ENCODE measurements at places on chromosomes 6 and 20.

DNA sequence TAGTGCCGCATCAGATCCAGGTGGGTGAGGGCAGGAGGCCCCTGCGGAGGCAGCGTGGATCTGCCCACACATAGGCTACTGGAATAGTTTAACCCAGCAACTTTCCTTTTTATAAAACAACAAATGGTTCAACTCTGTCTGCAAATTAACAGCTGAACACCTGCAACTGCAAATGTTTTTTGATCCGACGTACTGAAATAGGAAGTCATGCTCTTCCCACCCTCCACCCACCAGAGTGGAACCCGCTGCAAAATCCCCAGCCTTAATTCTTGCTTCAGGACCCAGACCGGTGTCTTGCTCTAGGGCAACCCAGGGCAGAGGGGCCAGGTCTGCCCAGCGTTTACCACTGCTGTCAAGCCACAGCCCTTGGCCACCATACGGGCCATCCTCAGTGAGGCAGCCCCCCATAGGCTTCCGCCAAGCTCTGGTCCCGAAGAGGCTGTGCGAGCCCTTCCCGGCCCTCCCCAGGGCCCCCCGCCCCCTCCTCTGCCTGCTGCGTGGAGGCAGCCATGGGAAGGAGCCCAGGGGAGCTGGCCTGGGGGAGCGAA is 334.3 kb downstream of the ZFAND3 start:
- DNase-seq: no peak

DNA sequence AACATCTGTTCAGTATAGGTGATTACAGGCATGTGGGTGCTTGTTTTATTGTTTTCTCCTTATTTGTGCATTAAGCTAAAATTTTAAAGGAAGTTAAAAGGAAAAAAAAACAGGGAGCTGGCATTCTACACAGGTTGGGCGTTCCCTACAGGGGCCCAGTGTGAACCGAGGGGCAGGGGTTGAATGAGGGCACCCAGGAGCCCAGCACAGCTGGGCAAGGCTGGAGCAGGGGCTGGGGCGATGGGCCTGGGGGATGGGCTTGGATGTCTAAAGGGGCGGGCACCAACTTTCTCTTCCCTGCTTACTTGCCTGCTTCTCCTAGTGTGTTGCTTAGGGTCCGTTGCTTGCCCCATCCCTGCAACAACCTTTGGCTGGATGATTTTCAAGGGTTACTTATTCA is 230.2 kb upstream of the RNF24 start:
- no peak for DNase-seq

DNA sequence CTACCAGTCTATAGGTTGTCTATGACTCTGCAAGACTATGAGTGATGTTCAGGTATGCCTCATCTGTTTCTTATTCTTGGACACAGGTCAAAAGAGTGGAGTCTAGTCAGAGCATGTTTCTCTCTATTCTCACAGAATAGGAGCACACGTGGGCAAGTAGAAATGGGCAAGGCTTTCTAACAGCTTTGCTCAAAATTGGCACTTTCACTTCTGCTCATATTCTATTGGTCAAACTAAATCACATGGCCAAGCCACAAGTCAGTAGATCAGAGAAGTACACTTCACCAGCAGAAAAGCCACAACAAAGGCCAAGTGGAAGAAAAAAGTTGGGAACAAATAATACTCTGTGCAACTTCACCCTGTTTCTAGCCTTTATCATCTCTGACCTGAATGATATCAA is 354.5 kb upstream of the SYNCRIP start:
- DNase-seq: no peak

DNA sequence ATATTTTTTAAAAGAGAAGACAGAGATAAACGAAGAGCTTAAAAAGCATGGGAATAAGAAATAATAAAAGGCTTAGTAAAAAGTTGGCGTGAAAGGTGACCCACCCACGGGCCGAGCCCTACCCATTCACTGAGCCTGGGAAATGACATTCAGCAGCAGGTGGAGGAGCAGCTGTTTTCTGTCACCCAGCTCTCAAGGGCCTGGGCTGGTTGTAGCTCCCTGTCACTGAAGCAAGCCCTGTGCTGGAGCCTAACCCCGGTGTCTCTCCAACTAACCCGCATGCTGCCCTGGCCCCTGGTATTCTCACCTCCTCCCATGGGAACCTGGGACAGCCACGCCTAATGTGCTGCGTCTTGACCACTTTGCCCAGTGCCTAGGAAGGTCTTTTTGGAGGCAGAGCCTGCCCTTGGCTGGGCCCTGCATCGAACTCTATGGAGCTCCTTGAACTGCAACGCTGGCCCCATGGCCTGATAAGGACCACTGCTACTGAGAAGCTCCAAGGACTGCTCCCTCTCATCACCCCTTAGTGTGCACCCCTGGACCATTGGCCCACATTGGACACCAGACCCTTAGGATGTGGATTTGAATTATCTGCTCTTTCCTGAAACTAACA is 68.8 kb upstream of the IYD start:
- DNase-seq: no peak

DNA sequence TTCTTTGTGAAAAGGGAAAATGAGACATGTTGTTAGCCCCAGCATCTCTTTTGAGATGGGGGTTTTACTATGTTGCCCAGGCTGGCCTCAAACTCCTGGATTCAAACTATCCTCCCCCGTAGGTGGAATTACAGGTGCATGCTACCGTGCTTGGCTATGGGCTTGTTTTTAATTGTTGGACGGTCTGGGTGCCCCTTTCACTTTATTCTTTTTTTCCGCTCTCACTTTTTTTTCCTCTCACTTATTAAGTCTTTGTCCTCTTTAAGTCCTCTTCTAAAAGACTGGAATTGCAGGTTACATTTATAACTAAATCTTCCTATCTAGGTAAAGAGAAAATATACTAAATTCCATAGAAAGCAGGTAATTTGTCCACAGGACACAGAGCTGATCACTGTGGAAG is 18.8 kb upstream of the PRDM13 start:
- DNase-seq: no peak

GRCh38 chr6:105336986-105337385 is 65.9 kb downstream of the PREP start:
- no peak for DNase-seq

DNA sequence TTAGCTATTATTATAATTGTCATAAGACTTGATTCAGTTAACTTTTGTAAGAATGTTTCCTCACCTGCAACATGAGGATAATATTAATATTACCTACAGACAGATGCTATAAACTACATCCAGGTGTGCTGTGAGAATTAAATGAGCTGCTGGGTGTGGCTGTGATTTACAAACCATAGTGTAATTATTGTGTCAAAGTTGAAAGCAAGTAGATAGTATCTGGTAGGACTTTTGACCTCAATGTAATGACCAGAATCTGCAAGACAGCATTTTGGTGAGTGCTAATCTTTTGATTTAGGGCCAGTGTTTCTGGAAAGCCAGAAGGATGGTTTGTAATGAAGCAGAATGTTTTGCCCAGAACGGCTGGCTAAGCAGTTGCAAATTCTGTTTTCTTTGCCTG is 162.5 kb downstream of the TRMT11 start:
- no peak for DNase-seq

- no peak for DNase-seq
Measured at GRCh38 chr6:72412709-72413044, 209.2 kb upstream of the KCNQ5 start.

DNA sequence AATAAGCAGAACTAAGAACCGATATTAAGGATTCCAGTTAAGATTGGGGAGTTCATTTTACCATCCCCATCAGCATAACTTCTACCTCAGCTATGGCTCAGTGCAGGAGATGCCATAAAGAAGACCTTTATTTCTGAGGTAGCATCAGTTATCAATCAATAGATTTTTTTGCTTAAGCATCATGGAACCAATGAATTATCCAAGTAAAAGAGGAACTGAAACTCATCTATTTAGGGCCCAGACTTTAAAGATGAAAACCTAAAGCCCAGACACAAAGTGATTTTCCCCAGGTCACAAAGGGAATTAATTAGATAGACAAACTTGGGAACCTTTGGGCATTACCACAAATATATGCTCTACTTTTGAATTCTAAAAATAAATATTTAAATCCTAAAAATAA is 59.2 kb upstream of the TINAG start:
- no peak for DNase-seq

DNA sequence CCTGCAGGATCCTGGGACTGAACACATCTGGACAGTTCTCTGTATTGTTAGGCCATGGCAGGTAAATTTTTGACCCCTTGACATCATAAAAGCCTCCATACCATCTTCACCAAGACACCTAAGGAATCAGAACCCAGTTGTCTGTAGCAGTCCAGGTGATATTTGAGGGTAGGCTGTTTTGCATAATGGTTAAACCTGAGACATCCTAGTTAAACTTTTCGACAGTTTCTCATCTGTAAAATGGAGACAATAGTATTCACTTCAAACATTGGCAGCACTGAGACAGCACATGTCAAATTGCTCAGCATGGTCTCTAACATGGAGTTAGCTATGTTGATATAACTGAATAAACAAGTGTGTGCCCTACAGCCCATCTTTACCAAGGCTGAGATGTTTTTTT is 24.8 kb downstream of the C6orf62 start:
- no peak for DNase-seq

- DNase-seq: peak; percentile 86
Measured at GRCh38 chr6:75893058-75893775, 144.2 kb downstream of the MYO6 start.

GRCh38 chr6:151948002-151948743 is 140.7 kb downstream of the ESR1 start:
- DNase-seq: peak; percentile 21

DNA sequence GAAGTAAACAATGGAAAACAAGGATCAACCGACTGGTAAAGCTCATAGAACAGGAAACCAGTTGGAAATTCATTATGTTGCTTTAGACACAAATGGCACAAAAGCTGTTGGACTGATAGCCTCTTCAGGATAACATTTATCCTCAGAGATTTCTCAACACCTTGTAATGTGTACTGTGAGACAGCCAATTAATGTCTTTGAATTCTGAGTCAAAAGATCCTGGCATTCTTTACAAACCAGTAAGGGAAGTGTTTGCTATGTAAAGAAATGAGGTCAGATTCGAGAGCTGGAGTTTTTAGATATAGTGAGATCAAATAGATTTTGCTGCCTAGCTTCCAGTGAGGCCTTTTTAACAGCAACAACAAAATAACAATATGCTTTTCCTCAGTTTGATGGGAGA is 439.2 kb downstream of the C6orf118 start:
- no peak for DNase-seq

DNA sequence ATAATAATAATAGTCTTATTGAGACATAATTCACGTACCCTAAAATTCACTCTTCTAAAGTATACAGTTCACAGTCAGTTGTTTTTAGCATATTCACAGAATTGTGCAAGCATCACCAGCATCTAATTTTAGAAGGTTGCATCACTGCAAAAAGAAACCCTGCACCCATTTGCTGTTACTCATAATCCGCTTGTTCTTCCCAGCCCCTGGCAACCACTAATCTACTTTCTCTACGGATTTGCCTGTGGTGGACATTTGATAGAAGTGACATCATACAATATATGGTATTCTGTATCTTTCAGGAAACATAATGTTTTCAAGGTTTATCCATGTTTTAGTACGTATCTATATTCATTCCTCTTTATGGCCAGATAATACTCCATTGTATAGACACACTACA is 41.5 kb upstream of the FAM184A start:
- no peak for DNase-seq

DNA sequence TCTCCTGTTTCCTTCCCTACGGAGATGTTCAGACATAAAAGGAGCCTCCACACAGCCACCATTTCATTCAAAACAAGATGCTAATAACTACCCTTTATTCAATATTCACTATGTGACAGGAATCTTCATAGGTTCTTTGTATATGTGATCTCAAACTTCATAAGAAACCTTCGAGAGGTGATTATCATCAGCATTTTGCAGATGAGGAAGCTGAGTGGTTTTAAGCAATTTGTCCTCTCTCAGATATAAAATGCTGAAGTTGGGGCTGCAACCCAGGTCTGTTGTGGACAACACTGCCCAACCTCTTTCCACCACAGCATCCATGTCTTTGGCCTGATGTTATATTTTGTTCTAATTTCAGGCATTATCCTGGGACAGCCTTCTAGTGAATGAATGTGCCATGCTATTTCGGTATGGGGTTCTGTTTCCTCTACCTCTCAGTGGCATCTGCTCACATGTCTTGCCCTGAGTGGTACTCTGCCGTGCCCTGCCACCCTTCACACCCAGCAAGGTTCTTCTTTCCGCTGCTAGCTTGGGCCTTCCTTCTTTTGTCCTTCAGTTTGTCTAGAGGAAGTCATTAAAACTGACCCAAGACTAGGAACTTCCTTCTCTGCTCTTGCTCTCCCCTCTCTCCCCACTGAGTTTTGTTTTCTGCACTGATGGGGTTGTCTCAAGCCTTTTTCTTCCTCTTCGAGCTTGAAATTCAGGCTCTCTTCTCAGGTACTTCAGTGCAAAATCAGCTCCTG is 300.9 kb upstream of the PRDM1 start:
- DNase-seq: peak; percentile 49

DNA sequence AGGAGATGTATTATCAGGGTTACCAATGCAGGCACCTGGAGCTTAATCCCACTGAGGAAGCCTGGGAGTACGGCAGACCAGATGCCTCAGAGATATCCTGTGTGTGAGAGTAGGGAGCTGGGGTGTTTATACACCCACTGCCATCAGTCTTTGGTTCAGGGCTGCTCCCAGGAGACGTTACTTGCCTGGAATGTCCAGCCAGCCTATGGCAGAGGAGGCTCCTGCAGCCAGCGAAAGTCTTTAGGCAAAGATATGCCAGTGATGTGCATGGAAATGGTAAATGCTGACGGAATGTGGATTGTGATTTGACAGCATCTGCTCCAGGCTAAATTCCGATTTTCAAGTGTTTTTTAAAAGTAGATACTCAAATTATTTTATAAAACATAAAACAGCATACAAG is 282.0 kb downstream of the BTBD3 start:
- DNase-seq: no peak

DNA sequence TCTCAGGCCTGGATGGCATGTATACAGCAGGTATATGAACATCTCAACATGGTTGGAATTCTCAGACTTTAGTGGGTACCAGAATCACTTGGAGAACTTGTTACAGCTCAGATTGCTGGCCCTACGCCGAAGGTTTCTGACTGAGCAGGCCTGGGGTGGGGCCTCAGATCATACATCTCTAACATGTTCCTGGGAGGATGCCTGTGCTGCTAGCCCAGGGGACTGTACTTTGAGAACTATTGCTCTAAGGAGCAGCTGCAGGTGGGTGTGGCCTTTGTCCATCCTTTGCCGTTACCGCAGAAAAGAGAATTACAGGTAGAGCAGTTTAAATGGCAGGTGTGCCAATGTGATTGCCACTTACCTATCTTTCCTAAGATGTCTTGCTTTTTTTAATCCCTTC is 310.5 kb upstream of the JAG1 start:
- no peak for DNase-seq

DNA sequence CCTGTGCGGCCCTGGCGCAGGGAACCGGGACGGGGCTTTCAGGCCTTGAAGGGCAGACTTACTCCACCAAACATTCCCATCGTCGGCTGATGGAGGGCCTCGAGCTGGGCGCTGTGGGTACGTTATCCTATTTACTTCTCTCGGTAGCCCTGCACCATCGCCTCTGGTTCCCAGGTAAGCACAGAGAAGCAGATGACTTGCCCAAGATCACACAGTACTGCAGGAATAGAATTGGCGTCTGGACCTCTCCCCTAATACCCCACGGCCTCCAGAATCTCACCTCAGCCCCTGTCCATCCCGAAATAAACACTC is 46.4 kb downstream of the PDYN start:
- DNase-seq: no peak

Measured in hematopoietic multipotent progenitor cell treated with erythropoietin and hydrocortisone succinate and interleukin-3 and kit ligand, for 6 days (in vitro differentiated cells).